NCI-H1105 (cell line): ENCODE measurements at places on chromosomes 7 and 10.

GRCh38 chr7:13848681-13849131 is 140.8 kb downstream of the ETV1 start:
- DNase-seq = no peak

DNA sequence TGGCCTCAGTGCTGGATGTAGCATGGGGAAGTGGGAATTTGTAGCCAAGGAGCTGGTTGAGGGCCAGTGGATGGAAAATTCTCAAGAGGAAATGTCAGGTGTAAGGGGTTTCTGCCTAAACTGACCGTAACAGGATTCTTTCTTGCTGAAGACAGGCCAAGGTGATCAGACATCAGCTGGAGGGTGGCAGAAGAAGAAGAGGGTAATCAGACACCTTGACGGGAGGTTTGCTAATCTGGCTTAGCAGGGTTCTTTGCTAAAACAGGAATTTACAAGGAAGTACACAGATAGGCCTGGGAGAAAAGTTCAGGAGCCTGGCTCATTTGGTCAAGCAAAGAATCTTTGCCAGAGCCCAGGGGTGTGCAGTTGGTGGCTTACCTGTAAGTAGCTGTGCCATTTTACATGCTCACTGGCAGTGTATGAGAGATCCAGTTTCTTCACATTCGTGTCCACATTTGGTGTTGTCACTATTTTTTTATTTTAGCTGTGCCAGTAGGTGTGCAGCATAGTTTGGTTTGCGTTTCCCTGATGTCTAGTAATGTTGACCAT is 73.7 kb downstream of the BMPR1A start:
- no peak for DNase-seq

- DNase-seq = no peak
Measured at GRCh38 chr10:16519908-16520861, 1.5 kb downstream of the C1QL3 start.

GRCh38 chr7:18278316-18278715 is 217.2 kb upstream of the HDAC9 start:
- no peak for DNase-seq

DNA sequence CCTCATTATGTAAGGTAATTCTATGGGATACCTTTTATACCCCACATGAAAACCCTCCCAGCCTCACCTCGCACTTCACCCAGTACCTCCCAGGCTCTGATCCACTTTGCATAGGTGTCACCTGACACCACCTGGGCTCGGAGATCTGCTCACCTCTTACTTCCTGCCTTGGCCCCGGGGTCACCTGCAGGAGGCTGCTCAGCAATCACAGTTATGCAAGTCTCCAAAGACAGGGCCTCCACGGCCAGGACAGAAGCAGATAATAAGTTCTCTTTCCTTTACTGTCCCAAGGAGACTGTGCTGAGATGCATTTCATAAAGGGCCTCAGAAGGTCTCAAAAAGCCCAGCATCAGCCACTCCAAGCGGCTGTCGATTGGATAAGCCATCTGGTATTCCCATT is 112.4 kb upstream of the PPP2R2D start:
- DNase-seq = no peak

- DNase-seq = no peak
Measured at GRCh38 chr10:113304726-113305125, 248.1 kb upstream of the HABP2 start.

GRCh38 chr10:61248013-61248412 is 205.2 kb downstream of the TMEM26 start:
- no peak for DNase-seq

GRCh38 chr10:43890124-43890523 is 241.4 kb upstream of the ZNF32 start:
- no peak for DNase-seq

DNA sequence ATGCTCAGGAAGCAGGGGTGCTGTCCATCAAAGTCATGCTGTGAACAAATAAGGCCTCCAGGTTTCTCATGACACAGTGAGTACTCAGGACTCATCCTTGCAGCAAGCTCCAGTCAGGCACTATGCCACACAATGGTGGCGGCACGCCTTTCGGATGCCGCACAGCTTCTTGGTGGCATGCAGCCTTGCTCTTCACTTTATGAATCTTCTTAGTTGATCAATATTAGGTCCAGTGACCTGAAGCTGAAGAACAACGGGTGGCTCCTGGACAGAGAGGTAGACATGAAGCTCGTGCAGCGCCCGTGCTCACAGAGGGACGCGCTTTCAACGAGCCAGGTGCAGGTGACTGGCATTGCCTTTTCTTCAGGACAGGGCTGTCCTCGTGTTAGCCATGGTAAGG is 653.0 kb upstream of the MGMT start:
- no peak for DNase-seq

DNA sequence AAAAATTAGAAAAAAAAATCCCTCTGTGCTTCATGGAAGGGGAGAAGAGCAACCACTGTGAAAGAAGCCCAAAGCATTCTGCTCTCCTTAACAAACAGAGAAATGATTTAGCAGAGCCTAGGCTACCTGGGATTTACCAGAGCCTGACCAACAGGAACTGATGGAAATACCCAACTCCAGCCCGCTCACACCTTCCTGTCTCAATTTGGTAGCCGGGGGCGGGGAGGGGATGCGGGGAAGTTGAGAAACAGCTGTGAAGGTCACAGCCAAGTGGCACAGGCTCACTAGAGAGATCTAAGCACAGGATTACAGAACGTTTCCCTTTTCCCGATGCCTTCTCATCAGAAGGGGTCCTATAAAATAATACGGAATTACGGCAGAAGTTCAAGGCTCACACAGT is 17.6 kb downstream of the RSU1 start:
- no peak for DNase-seq

- DNase-seq = peak; percentile 51
Measured at GRCh38 chr7:23074443-23075261, 30.9 kb upstream of the KLHL7 start.

DNA sequence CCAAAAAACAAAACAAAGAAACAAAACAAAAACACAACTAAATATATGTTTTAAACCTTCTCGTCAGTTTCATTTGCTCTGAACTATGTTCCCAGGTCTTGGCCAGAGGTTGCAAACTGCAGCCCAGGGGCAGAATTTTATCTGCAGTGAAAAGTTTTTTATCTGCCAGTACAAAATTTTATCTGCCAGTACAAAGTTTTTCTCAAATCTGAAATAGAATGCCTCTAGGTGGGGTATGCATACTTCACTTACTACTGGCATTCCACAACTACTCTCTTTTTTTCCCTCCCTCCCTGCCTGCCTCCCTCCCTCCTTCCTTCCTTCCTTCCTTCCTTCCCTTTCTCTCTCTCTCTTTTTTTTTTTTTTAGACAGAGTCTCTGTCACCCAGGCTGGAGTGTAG is 9.4 kb upstream of the CLDN3 start:
- DNase-seq = no peak

DNA sequence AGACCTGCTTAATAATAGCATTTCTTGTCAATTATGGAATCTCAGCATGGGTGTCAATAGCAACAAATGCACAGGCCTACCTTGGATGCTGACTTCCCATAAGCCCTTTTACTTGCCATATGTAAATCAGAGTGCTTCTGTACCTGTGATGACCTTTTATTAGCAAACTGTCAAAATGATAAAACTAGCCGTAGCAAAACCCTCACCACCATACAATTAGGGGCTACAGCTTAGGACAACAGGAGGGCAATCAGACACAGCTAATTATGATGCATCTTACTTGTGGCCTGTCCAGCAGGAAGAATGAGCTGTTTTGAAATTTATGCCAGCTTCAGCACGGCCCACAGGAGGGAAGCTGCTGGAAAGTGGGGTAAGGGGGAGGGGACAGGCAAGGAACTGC is 201.6 kb downstream of the TAX1BP1 start:
- no peak for DNase-seq

DNA sequence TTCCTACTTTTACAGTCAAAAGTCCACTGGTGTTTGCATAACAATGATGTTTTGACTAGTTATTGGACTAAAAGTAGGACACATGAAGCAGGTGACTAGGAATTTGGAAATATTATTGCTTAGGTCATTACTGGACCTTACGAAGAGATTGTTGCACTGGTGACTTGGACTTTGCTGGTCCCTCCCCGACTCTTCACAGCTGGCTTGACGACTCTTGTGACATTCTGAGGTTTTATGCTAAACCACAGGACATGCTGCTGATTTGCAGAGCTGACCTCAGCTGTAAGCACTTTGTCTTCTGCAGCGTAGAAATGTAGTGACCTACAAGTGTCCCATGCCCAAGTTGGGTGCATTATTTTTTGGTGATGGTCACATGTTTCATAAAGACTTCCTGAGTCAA is 21.9 kb downstream of the PCBD1 start:
- no peak for DNase-seq

DNA sequence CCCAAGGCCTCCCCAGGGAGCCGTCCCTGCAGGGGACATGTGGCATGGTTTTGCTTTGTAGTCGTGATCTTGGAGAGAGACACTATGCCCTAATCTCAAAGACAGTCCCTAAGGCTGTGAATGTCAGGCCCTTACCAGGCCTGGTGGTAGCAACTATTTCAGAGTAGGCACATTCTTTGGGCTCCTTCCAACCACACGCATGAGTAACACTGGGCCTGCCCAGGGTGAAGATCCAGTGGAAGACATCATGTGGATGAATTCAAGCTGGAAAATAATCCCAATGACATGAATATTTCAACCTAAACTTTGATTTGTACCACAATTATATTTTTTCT is 39.5 kb upstream of the INSIG1 start:
- DNase-seq = no peak

DNA sequence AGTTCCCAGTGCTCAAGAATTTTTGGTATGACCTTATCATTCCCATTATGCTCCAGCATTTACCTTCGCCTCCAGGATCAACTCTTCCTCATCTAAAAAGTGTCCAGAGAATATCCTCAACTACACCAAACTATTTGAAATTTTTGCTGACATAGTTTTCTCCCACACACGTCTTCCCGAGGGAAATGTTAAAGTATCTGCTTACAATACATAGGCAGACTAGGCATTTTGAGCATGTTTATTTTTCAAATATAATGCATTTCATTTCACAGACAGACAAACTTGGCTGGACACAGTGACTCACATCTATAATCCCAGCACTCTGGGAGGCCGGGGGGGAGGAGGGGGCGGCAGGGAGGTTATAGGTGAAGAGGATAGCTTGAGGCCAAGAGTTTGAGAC is 177.1 kb upstream of the TRIM24 start:
- DNase-seq = no peak

DNA sequence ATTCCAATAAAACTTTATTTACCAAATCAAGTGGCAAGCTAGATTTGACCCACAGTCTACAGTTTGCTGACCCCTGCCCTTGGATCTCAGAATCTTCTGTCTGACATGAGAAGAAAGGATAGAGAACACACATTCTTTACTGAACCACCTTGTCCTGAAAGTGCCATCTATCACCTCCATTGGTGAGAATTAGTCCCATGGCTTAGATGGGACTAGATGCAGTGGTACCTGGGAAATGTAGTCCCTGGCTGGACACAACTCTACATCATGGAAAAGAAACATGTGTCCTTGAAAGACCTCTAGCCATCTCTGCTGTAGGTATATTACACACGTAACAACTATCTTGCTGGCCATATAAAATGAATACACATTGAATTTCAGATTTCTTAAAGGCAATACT is 336.2 kb downstream of the LHFPL3 start:
- no peak for DNase-seq

GRCh38 chr7:136062625-136063325 is 85.6 kb upstream of the MTPN start:
- DNase-seq = peak; percentile 77

GRCh38 chr10:103682631-103683030 is 172.7 kb downstream of the SH3PXD2A start:
- no peak for DNase-seq

DNA sequence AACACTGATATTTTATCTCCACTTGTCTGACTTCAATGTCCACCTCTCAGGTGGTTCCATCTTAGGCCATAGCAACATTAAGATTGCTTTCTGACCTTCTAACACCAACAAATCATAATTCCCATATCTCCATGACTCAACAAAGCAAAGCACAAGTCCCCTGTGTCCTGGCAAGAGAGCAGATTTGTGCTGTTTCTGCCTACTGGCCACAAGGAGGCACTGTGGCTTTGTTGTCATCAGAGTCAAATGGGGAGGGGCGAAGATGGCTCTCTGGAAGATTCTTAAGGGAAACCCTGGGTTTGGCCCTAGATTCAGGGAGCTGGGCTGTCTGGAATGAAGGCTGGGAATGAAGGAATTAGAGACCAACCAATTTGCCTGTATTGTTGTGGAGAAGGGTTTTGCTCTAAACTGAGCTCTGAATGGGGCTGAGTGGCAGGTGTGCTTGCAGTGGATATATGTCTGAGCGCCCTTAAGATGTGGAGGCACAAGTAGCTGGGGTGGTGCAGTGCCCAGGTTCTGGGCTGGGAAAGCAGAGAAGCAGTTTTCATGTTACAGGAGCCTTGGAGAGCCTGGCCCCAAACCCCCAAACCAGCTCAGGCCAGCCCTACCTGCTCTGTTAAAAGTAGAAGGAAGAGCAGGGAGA is 154.8 kb upstream of the PRSS58 start:
- no peak for DNase-seq

DNA sequence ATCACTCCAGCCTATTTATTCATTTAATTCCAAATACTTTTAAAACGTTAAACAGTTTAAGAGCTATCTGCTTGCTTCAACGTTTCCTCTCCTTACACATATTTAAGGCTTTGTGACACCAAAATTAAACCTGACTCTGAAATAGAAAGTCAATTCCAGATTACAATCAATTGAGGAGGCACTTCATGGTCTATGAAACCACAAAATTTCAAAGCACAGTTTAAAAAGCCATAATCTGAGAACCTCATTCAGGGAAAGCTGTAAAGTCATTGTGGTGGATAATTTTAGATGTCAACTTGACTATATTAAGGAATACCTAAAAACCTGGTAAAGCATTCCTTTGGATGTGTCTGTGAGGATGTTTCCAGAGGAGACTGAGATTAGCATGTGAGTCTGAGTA is 6.2 kb downstream of the SNX13 start:
- no peak for DNase-seq
